ENCODE measurements at places on chromosomes 4 and X.

DNA sequence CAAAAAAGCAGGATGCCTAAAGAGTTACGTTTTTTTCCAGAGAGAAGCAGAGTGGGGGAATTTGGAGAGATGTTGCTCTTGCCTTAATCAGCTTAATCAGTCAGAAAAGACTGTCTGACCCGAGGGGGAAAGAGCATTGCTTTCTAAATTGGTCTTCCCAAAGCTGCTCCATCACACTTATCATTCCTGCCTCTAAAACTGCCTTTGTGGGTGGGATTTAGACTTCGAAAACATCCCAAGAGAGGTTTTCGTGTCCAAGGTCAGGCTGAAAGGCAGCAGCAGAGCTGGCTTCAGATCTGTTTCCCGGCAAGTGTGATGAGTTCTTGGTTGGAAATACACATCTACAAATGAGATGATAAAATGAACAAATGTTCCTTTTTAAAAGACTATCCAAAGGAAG is 155.2 kb downstream of the SH2D1A start:
- no peak for DNase-seq

GRCh38 chr4:99945718-99946355 is 581 bp downstream of the DNAJB14 start:
- DNase-seq: no peak

DNA sequence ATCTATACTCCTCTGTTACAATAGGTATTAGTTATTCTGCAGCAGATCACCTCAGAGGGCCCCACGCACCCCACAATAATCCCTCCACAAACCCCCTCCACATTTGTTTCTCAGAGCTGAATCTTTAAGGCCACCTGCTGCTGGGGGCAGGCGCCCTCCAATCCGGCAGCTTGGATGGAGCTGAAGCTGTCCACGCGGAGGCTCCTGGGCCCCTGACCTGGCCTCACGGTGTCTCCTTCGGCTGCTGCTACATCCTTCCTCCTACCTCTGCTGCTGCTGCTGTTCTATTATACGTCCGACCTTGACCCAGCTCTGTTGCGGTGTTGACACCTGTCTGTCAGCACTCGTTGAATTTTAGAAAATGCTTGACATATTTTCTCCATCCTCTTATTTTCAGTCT is 430.2 kb upstream of the ZFP42 start:
- no peak for DNase-seq

- DNase-seq: no peak
Measured at GRCh38 chr4:114674080-114674479, 75.5 kb downstream of the UGT8 start.

DNA sequence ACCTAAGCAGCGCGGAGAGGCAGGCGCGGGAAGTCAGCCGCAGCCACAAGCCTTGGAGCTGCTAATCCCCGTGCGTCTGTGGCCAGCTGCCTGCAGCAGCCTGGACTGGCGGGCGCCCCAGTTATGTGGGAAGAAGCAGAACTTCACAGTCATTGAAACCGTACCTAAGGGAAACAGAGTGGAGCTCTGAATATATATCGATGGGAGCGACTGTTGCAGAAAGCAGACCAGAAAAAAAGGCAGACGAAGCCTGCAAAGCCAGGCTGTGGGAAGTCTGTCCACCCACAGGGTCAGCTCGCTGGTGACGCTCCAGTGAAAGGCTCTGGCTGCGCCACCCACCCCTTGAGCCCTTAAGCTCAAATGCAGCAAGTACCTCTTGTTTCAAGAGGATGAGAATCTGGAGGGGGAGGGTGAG is 24.7 kb downstream of the KCNE5 start:
- DNase-seq: no peak
